ENCODE measurements at places on chromosomes 3 and 15. TPM values are rescaled to one million over a fixed set of nuclear protein-coding genes. Genes with fewer than 3 reads are reported as not detected.
A peak's percentile ranks its signal among the peaks of the same experiment; 100 is the strongest.

GRCh38 chr15:78927077-78927790 is 17.6 kb downstream of the CTSH start:
- no peak for DNase-seq

DNA sequence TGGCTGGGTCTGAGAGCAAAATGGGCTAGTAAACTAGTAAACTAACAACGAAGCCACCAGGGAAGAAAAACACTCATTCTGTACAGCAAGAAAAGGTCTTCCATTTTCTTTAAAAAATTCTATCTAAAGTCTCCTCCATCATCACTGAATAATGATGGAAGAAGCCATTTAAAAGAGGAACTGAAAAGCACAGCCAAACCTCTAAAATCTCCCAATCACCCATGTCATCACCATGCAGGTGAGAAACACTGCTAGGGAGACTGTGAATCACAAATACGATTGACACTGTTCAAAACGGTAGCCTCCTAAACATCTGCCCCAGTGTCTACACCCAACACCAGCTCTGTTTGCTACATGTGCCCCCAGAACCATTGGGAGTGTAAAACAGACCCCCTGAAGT is 140.4 kb downstream of the RORA start:
- no peak for DNase-seq

The CHL1 gene
- 19.0 TPM for total RNA-seq

- no peak for DNase-seq
Observed at GRCh38 chr15:36844534-36844998, 255.8 kb downstream of the MEIS2 start.

DNA sequence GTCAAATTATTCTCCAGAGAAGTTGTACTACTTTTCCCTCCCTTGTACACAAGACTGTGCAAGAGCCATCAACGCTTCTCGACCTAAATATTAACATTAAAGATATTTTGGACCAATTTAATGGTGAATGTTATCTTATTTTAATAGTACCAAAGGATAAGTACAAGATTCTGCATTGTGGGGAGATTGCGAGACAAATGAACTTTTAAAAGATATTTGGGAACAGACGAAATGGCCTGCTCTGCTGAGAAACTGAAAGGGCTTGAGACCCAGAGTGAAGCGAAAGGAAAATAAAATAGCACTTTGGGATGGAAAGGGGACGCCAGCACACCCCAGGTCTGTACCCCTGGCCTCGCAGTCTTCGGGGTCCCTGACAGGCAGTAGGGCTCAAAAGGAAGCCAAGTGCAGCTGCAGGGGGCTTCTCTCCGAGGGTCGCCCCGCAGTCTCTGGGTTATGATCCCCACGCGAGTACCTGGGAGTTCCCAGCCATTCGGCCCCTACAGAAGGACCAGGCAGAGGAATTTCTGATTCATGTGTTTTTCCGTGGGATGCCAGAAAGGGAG is 97.6 kb upstream of the VGLL3 start:
- DNase-seq: no peak

- no peak for DNase-seq
Observed at GRCh38 chr3:41915353-41915752, 46.5 kb downstream of the ULK4 start.

DNA sequence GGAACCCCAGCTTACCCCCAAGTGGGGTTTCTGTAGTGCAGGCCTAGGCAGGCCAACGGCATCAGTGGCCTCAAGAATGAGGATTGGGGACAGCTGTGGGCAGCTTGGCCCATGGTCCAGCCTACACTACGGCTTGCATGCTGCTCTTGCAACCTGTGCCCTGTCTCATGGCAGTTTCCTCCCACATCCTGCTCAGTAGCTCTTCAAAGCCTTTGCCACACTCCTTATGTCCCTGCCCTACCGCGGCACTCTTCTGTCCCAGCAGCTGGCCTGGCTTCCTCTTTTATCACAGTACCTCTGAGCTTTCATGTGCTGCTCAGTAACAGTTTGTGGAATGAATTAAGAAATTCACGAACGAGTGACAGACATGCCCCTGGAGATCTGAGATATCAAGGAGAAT is 431.0 kb downstream of the EPHB1 start:
- no peak for DNase-seq

DNA sequence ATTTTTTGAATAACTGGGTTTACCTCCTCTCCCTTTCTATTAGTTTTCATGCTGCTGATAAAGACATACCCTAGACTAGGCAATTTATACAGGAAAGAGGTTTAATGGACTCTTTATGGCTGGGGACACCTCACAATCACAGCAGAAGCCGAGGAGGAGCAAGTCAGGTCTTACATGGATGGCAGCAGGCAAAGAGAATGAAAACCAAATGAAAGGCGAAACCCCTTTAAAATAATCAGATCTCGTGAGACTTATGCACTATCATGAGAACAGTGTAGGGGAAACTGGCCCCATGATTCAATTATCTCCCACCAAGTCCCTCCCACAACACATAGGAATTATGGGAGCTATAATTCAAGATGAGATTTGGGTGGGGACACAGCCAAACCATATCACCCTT is 2.0 kb upstream of the RSL24D1 start:
- no peak for DNase-seq

The WWTR1 gene
- 40.0 TPM for total RNA-seq

DNA sequence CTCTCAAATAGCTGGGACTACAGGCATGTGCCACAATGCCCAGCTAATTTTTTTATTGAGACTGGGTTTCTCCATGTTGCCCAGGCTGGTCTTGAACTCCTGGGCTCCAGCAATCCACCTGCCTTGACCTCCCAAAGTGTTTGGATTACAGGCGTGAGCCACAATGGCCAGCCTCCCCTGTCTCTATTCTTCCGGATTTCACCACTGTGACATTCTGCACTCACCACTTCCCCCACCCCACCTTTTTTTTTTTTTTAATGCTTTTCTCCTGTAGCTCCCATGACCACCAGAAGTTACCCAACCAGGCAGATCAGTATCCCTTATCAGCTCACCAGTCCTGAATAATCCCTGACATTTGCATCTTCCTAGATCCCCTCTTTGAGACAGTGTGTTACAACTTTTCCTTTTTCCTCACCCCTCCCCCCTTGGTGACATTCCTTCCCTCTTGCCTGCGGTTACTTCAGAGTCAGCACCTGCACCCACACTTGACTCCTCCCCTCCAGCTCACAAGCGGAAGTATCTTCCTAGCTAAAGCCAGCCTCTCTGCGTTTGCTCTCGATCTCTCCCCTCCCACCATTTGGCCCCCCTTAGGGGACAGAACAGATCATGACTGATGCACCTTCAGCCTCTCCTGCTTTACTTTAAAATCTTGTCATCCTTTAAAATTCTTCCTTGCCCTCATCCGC is 13.5 kb upstream of the ZNF592 start:
- DNase-seq: no peak

GRCh38 chr3:196537319-196537984 is 22.3 kb upstream of the SMCO1 start:
- peak; percentile 42 for DNase-seq

DNA sequence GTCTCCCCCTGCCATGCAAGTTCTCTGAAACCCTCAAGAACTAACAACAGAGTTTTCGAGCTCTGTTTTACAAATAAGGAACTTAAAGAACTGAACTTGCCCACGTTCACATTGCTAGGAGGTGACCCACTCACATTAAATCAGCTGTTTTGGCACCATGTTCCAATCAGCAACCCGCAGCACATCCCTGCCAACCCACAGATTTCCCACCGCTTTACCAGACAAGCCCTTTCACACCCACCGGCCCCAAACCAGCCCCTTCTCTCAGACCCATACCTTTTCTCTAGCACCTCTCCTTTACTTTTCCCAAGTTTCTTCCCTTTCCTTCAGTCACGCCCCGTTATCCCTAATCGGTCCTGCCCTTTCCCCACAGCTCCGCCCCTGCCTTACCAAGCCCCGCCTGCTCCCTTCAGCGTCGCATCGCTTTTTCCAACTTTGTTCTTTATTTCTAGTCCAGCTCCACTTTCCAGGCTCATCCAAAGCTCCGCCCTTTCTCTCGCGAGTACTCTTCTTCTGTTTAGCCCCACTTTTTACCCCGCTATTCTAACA is 804 bp upstream of the BRPF1 start:
- no peak for DNase-seq

The SH2D7 gene
- total RNA-seq: not detected

DNA sequence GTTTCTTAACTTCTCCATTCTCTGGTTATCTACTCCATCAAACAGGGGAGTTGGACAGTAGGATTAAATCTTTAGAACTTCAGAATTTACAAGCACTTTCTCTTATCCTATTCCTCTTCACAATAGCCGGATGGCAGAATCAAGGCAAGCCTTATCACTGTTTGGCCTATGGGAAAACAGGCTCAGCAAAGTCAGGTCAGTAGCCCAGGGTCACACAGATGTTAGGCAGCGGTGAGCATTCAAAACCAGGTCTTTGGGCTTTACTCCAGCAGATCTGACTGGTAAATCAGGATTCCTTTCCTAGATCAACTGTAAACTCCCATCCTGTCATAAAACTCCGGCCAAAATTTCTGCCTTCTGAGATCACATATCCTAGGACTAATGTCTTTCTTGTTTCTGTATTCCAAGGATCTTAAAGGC is 258.4 kb downstream of the OPA1 start:
- no peak for DNase-seq

The SPRED1 gene
- 7.3 TPM for total RNA-seq

DNA sequence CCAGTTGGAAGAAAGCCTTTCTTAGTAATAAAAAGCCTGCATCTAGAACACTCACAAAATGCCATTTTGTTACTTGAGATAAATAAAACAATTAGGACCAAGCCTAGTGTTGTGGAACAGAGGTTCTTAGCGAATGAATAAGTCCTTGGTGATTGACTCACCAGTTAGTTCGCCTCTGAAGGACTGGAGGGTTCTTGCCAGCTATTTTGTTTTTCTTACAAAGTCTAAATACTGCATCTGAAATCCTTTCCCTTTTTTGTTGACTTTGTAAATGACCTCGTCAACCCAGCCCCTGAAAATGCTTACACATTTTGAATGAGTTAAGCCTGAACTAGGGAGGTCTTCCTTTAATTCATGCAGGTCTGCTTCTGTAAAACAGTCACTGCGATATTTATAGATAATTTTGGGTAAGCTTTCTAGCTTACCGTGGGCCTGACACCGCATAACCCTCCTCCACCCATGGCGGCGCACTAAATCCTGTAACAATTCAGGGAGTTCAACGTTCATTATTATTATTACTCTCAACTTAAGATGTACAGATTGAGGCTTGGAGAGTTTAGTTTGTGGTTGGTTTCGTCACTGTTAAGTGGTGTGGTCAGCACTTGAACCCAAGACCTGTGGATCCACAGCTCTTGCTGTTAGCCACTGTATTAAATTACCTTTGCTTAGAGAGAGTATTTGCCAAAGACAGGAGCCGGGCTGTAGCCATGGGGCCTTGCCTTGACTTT is 45.0 kb upstream of the SACM1L start:
- DNase-seq: no peak

The OXNAD1 gene
- total RNA-seq: 15.4 TPM

- no peak for DNase-seq
Observed at GRCh38 chr3:12601072-12601471, 44.2 kb downstream of the MKRN2 start.

GRCh38 chr3:157079676-157080369 is 80.1 kb downstream of the CCNL1 start:
- DNase-seq: no peak

DNA sequence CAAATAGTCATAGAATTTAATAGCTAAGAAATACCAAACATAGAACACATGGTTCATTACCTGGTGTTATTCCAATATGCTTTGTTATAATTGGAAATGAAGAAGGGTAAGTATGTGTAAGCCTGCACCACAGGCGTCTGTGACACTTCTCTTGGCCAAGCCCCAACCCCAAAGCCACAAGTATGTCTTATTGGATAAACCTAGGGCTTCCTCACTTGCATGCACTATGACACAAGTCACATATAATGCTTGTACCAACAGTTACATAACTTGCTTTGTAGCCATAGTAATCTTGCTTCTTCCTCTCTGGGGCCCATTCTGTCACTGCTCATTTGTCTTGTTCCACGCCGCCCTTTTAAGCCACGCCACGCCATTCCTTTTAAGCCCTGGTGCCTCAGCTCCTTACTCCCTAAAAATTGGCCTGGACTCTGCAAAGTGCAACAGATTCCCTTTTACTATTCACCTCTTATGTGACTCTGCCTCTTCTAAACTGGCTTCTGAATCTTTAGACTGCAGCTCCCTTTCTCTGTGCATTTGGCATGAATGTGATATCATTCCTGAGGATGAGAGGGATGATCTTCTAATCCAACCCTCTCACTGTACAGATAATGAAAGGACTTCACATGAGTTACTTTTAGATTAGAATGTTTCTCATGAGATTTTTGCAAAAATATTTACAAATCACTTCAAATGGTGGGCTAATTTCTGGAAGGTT is 48.1 kb upstream of the EPHA3 start:
- no peak for DNase-seq

GRCh38 chr15:85764649-85765277 is 30.0 kb downstream of the KLHL25 start:
- DNase-seq: no peak

The SEMA3G gene
- 9.1 TPM for total RNA-seq

GRCh38 chr15:51736751-51737521 is 519 bp downstream of the LYSMD2 start:
- DNase-seq: peak; percentile 62
